Stimulated activated naive CD4-positive, alpha-beta T cell (primary cell): ENCODE measurements at places on chromosomes 6 and 20.

DNA sequence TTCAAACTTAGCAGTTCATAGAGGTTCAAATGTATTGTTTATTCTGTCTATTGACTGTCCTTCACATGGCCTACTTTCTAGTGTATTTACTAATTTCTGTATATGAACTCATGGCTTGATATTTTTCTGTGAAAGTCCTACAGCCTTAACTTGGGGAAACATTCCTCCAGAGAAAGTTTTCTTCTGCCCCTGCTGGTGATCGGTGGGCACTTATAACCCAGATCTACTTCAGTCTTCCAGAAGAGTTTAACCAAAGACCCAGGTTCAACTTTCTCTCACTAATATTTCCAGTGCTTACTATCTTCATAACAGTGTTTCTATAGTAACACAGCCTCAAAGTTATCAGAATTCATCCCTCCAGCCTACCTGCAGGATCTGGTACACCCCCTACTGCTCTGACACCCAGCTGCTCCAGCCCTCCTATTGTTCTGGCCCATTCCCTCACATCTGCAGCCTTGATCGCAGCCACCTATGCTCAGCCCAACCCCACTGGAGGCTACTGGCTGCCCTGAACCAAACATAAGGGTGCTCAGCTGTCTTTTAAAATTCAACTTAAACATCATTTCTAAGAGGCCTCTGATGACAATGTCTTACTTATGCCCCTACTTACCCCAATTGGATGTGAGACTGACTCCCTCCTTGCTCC is 72.3 kb downstream of the TBX18 start:
- no peak for DNase-seq

DNA sequence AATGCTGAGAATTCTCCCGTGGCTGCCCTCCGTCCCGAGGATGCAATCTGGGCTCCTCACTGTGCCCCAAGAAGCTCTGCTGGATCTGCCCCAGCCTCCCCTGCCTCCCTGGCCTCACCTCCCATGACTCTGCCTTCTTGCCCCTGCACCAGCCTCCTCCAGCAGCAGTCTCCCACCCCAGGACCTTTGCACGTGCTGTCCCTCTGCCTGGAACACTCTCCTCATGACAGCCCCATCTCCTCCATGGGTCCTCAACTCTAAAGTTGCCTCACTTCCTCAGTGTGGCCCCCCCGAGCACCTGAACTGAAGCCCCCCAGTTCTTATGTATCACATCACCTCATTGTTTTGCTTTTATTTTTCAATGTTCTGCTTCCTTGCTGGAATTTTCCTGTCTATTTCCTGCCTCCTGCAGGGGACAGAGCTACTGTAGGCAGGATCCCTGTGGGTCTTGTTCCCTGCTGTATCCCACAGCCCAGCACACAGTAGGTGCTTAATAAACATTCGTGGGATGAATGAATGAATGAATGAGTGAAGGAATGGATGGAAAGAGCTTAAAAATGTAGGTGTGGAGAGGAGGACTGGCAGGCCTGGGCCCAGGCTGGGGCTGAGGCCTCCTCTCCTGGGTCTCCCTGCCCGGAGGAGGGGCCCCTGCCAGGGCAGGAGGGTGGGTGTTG is 42.2 kb downstream of the CEBPB start:
- no peak for DNase-seq

DNA sequence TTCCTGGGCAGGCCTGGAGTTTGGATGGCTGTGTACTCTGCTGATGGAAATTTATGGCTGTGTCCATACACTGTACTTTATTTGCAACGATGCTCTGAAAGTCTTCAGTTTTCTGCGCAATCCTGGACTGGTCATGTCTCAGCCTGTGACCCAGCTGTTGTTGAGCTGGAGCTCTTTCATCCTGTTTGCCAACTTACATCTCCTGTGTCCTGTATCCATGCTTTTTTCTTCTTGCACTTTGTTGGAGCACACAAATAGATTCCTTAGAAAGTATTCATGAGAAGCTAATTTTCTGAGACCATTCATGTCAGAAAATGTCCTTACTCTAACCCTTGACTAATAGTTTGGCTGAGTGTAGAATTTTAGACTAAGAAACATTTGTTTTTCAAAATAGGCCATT is 251.2 kb downstream of the BCKDHB start:
- no peak for DNase-seq

DNA sequence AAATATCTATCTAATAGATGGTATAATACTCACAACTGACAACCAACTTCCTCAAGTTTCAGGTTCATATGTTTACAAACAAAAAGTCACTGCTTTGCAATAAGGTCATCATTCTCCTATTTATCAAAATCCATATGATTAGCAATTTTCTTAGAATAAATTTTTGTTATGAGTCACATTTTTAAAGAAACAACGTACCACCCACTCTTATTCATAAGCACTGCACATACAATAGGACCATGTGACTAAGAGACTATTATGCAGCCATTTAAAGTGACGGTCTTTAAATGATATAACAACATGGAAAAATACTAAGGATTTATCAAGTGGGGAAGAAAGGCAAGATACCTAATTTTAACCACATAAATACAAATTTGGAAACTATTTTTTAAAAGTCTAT is 40.0 kb downstream of the REPS1 start:
- DNase-seq, result no peak

DNA sequence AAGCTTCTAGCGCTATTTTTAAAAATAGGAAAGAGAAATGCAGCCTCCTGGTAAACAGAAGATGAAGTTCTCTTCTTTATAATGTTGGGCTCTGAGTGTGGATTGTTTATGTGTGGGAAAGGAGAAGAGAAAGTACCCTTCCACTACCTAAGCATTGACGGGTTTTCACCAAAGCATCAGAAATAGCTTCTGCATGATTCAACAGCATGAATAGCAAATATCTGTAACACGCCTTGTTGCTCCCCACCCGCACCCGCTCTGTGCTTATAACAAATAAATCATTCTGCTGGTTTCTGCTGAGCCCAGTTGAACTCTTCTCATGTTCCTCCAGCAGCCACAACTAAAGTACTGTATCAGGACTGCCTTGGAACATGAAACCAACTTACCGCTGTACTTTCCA is 20.7 kb downstream of the TXLNB start:
- no peak for DNase-seq
